ENCODE measurements at places on chromosomes 16 and 17. TPM values are rescaled to one million over a fixed set of nuclear protein-coding genes. Genes with fewer than 3 reads are reported as not detected.
A peak's percentile ranks its signal among the peaks of the same experiment; 100 is the strongest.

The TBC1D3C gene
- total RNA-seq: not detected

DNA sequence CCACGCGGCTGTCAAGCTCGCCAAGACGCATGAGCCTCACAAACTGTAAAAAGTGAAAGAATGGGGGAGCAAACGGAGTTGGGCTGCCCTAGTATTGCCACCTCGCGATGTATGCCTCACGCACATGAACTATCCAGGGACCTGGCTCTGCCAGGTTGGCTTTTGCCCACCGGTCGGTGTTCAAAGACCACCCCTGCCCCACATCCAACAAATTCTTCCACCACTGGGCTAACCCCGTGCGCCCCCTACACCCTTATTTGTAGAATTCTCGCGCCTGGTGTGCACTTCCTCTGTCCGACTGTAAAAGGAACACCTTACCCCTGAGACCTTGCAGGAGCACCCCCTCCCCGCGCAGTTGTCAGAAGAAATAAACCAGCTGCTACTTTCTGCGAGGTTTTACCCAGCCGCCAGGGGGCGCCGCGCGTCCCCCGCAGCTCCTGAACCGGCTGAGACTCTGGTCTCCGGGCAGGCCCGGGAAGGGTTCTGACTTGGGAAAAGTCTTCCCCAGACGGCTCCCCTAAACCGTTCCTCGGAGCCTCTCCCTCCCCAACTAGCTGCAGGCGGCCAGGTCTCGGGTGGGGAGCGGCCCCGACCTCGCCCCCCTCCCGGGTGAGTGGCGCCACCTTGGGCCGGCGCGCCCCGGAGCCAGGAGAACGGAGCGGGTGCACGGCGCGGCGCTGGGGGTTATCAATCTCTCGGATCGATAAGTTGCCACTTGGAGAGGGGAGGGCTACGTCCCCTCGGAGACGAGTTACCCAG, 1.7 kb upstream of the ZNF423 start:
- DNase-seq: peak; percentile 63

DNA sequence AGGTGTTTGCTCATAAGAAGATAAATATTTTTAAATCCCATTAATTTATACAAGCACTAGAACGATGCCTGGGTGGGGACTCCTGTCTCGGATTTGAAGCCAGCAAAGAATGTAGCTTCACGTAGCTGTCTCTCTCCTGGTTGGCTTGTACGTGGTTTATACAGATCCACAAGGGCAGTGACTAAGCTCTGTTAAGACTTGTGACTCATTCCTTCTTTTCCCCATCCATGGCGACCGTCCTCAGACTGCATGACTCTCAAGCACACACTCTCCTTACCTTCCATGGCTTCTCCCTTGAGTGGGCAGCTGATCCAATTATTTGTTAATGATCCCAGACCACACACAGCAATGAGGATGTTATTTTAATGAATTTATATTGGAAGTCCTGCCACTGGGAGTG, 679.7 kb upstream of the SOX9 start:
- no peak for DNase-seq

- DNase-seq: no peak
These were observed 6.1 kb upstream of the NLRC5 start for GRCh38 chr16:56983211-56983751.

GRCh38 chr16:81657224-81657623, 121.9 kb upstream of the PLCG2 start:
- DNase-seq: no peak

DNA sequence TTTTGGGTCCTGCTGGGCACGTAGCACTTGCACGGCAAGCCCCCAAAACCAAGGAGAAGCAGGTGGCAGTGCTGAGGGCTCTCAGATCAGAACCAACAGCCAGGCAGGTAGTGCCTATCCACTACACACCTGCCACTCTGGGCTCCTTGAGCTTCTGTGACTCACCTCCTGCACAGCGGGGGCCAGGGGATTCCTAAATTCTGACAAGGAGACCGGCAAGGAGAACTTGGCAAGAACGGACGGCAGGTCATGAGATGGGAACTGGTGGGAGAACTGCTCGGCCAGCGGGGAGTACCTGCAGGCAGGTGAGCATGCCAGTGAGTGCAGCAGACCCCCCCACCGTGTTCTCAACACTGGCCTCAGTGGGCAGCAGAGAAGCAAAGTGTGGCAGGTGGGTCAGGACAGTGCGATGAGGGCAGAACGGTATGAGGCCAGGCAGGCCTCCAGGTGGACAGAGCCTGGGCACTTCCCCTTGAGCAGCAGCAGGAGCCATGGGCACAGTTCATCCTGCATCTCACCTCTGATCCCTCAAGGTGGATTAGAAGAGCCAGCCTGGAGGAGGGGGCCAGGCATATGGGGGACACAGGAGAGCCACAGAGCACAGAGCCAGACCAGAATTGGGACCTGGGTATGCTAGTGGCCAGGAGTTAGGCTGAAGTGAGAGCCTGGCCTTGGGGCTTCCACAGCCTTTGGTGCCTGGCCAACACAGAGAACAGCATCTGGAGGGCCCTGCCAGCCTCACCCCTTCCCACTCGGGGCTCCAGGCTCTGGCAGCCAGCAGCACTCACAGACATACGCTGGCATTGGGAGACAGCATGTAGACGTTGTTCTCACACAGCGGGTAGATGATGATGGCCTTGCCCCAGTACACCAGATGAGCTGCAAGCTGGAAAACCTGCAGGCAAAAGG, 14.7 kb downstream of the MPG start:
- no peak for DNase-seq

The PNMT gene
- total RNA-seq: 0.40 TPM
